ENCODE measurements at places on chromosomes 13 and 19. TPM values are rescaled to one million over a fixed set of nuclear protein-coding genes. Genes with fewer than 3 reads are reported as not detected.

DNA sequence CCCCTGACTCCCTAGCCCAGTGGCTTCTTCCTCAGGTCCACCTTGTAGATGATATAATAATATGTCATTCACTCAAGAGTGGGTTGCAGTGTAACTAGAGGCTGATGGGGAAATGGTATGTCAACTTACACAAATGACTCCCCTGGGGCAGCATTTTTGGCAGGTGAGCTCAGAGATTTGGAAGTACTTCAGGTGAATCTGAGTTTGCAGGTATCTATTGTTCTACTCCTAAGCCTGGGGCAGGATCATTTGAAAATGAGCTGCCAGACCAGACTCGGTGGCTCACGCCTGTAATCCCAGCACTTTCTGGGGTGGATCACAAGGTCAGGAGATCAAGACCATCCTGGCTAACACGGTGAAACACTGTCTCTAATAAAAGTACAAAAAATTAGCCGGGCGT, 11.6 kb upstream of the CNMD start:
- H3K4me3 ChIP-seq, result no peak overlapping the region
- no peaks in the 10 kb centered on the region for H3K36me3 ChIP-seq
- H3K4me1 ChIP-seq, result no peaks in the 10 kb centered on the region
- H3K27me3 ChIP-seq, result peaks cover 4% of the 10 kb centered on the region
- no peak for DNase-seq

Gene PSG11
- total RNA-seq, result not detected

Gene PPM1N
- total RNA-seq, result 14.6 TPM

Gene ASF1B
- 3.2 TPM for total RNA-seq

DNA sequence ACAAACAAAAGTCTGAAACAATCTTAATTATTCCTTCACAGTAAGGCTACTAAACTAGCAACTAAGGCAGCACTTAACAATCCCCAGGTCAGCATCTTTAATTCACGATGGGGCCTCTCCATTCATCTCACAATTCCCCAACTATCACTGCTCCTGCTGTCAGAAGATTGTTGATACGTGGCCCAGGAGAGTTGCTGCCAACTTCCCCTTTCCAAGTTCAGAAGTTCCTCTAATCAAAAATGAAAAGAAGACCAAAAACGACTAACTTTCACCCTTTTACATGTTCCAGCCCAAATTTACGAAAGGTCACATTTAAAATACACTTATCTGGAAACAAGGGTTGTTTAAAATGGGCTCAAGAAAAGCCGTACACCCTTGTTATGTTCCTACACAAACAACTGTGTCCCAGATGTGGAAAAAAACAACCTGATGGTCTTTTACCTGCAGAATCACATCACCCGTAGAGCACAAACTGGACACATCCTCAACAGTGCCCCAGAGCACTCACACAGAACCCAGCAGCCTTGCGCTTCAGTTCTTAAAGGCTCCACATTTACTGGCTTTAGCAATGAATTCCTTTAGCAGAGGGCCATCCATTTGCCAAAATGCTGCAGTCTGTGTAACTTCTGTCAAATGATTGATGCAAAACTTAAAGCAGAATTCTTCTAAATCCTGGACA, 38.0 kb downstream of the PHF11 start:
- no peak for DNase-seq
- H3K4me3 ChIP-seq, result no peak overlapping the region
- no peaks in the 10 kb centered on the region for H3K27me3 ChIP-seq
- no peaks in the 10 kb centered on the region for H3K4me1 ChIP-seq
- peaks cover 29% of the 10 kb centered on the region for H3K36me3 ChIP-seq
- H3K27ac ChIP-seq, result no peak overlapping the region

GRCh38 chr13:50466456-50466855, 377.0 kb downstream of the DLEU7 start:
- H3K4me1 ChIP-seq, result no peaks in the 10 kb centered on the region
- no peaks in the 10 kb centered on the region for H3K27me3 ChIP-seq
- DNase-seq, result no peak
- H3K4me3 ChIP-seq, result no peak overlapping the region
- no peak overlapping the region for H3K27ac ChIP-seq

All from T-cell (primary cell).